ENCODE measurements at places on chromosomes 2 and 18.
A peak's percentile ranks its signal among the peaks of the same experiment; 100 is the strongest.

DNA sequence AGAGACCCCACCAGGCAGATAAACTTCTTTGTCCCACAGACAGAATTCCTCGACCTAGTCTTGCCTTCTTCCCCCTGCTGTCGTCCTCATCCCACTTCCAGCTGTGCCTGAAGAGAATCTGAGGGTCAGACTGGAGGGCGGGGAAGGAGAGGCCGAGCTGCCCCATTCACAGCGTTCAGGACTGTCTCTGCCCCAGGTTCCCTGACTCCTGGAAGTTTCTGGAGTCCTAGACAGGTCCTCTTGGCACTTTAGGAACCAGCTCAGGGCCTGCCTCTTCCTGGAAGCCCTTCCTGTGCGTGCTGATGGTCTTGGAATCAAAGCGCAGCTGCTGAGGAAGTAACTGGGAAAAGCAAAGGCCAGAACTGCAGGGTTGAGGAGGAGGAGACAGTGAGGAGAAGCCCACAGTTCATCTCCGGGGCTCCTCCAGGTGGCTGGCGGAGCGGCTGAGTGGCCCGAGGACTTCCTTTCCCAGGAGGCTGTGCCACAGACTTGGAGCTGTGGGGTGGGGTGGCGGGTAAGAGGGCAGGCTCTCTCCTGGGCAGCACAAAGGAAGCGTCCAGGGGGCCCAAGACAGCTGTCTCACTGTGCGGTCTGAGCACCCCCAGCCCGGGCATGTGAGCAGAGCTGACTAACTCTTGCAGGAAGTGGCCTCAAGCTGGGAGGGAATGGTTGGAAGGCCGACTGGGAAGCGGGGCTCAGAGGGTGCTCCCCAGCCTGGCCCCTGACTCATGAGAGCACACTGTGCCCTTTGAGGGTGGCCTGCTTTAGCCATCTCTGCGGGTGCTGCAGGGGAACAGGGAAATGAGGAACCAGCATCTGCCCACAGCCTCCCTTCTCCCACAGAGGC is 39.5 kb downstream of the SDC1 start:
- no peak for DNase-seq

DNA sequence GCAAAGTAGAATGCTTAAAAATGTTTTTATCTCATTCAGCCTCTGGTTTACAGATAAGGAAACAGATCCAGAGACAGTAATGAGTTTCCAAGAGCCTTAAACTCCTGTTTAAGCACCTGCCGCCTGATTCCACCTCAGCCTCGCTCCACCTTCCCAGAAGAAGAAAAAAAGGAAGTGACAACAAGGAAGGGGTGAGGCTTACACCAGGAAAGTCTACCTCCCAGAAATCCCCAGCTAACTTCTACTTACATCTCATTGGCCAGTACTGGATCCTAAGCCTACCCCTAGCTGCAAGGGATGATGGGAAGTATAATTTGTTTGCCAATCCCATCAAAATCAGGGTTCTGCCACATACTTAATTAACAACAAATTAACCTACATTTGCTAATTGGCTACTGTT is 15.3 kb upstream of the ARID5A start:
- DNase-seq = no peak

DNA sequence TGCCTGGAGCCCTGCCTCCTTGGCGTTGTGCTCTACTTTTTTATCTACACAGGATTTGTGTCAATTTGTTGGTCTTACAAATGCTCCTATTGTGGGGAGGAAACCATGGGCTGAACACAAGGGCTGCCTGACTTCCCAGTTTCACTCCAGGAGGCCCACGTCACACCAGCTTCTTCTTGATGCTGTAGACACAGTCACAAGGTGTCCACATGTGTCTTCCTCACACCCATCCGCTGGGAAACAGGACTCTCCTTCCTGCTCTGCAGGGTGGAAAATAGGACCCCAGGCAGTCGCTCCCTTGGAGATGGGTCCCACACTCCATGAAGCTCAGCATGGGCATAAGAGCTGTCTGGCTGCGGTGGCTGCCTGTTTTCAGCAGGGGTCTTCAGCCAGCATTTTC is 468.2 kb downstream of the EPHA4 start:
- no peak for DNase-seq

- no peak for DNase-seq
Observed at GRCh38 chr2:199223791-199224190, 233.9 kb downstream of the SATB2 start.

GRCh38 chr2:140585016-140585415 is 1545.8 kb downstream of the LRP1B start:
- no peak for DNase-seq

- DNase-seq = no peak
Observed at GRCh38 chr18:63604791-63605567, 17.8 kb downstream of the SERPINB13 start.

DNA sequence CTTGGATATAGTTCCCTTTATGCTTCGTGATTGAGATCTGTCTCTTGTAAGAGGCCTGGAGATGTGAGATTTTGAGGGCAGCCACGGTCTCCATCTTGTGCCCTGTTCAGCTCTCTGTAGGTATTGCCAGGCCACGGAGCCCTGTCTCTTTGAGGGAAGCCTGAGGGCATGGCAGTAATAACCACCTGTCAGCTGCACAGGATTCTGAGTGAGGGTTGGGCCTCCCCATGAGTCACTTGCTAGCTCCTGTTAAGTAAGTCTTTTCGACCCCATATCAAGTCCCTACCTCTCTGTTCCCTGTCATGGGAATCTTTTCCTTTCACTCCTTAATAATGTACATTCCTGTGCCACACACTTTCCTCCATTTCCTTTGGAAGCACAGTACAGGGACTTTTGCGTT is 20.4 kb downstream of the LYPD6B start:
- no peak for DNase-seq

DNA sequence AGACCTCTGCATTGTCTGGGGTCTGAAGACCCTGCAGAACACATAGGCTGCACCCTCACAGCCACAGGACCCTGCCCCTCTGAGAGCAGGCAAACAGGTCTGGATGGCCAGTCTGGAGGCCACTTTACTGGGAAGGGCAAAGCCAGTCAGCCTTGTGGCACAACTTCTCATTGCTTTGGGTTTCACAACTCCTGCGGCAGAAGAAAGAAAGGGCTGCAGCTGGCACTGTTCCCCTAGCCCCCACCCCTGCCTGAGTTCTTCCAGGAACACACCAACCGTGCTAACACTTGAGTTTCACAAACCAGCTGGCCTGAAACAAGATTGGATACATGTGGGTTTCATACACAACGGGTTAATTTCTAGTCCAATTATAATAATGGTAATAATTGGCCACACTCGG is 276.5 kb upstream of the MGAT5 start:
- DNase-seq = no peak

DNA sequence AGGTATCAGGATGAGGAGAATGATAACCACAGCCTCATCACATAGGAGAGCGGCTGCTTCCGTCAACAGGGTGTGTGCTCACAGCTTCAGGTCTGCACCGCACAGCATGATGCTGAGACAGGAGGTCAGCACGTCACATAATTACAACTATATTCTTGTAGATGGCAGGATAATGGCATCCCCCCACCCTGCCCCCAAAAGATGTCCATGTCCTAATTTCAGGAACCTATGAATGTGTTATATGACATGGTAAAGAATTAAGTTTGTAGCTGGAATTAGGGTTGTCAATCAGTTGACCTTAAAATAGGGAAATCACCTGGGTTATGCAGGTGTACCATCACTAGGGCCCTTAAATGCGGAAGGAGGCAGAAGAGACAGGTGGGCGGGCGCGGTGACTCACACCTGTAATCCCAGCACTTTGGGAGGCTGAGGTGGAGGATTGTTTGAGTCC is 73.9 kb downstream of the ARL4C start:
- no peak for DNase-seq

DNA sequence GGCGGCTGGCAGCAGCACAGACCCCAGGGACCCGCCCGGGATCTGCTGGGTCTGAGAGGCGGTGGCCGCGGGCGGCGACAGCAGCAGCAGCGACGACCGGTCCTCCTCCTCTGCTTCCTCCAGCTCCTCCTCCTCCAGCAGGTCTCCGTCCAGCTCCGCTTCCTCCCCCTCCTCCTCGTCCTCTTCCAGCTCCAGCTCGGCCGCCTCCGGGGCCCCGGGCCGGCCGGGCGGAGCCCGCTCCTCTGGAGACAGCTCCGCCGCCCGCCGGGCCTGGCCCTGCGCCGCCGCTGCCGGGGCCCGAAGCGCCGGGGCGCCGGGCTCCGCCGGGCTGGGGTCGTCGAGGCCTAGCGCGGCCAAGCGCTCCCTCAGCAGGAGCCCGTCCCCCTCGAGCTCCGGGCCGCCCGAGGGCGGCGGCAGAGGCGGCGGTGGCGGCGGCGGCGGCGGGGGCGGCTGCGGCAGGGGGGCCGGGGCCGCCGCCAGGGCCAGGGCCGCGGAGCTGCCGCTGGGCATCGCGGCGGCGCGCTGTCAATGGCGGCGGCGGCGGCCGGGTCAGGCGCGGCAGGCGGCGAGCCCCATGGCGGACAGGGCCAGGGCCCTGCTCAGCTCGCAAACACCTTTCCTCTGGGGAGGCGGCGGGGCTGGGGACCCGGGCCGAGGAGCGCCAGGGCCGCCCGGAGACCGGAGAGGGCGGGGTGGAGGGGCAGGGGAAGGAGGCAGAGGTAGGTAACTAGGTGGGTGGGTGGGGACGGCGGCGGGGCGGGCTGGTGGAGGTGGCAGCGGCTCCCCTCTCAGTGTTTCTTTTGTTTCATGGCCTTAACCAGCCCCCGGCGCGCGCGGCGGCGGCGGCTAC is 445 bp downstream of the MEX3C start:
- peak; percentile 14 for DNase-seq

GRCh38 chr2:71483246-71483645 is 29.9 kb downstream of the DYSF start:
- no peak for DNase-seq

- no peak for DNase-seq
Observed at GRCh38 chr2:199602271-199602895, 144.6 kb upstream of the SATB2 start.

- DNase-seq = no peak
Observed at GRCh38 chr2:25400169-25400568, 58.4 kb upstream of the DNMT3A start.

GRCh38 chr2:63029058-63029457 is 21.6 kb upstream of the OTX1 start:
- DNase-seq = no peak

Data from T-helper 2 cell (primary cell).